ENCODE measurements at places on chromosomes 2 and 18. TPM values are rescaled to one million over a fixed set of nuclear protein-coding genes. Genes with fewer than 3 reads are reported as not detected.

DNA sequence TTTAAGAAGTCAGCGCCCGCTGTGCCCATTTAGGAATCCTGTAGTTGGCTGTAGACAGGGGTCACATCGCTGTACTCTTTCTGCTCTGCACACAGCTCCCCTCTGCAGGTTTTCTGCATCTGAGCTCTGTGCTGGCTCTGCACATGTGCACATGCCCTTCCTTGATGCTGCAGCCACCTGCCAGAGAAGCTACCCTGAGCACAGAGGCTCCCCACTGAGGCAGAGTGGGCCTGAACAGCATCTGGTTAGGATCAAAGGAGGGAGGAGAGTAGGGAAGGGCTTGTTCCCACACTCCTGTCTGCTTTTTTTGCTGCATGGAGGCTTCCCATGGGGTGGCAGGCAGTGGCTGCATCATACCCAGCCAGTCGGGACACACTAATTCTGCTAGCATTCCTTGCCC lies 238.9 kb downstream of the FHOD3 start:
- no peak for DNase-seq

Gene CXCR2
- total RNA-seq: 2.2 TPM

Gene SLC4A5
- 3.6 TPM for total RNA-seq

Gene ALLC
- total RNA-seq: not detected

Gene DSC3
- 0.65 TPM for total RNA-seq
